ENCODE measurements at places on chromosomes 13 and 19. TPM values are rescaled to one million over a fixed set of nuclear protein-coding genes. Genes with fewer than 3 reads are reported as not detected.

The CERS1 gene
- not detected for total RNA-seq

The SIGLEC12 gene
- total RNA-seq: not detected

The SYNE4 gene
- total RNA-seq: 1.2 TPM

The KLHL1 gene
- not detected for total RNA-seq

DNA sequence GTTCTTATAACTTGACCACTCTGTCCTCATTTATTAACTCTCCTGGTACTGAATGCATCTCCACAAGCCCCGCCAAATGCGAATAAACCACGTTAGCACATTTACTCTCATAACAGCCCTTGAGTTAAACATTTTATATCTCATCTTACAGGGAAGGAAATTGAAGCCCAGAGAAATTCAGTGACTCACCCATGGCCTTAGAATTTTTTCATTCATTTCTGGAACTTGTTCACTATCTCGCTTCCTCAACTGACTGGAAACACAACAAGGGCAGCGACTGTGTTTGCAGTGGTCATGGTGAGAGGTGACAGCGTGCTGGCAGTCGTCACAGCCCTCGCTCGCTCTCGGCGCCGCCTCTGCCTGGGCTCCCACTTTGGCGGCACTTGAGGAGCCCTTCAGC lies 39.5 kb downstream of the SERP2 start:
- no peaks in the 10 kb centered on the region for H3K36me3 ChIP-seq
- H3K4me1 ChIP-seq: peaks cover 7% of the 10 kb centered on the region

DNA sequence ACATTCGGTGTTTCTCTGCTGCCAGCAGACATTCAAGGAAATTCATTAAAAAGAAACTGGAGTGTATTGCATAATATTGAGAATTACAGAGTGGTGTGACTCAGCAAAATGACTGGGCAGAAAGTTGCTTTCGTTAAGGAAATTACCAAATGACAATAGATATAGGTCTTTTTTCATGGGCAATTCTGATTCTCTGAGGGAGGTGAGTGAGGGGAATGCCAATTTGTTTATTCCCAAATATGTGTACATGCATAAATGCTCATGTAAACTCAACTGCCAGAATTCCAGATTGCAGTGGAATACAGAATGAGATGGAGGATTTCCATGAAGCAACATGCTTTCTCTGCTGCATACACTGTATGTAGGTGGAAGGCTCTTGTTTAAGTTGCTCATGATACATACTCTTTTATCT lies 1730.1 kb downstream of the SLITRK5 start:
- no peak overlapping the region for H3K27ac ChIP-seq
- no peak overlapping the region for H3K4me3 ChIP-seq
- H3K4me1 ChIP-seq: no peaks in the 10 kb centered on the region
- no peak for DNase-seq

- no peak overlapping the region for H3K4me3 ChIP-seq
- no peaks in the 10 kb centered on the region for H3K27me3 ChIP-seq
- no peak overlapping the region for H3K27ac ChIP-seq
- no peak for DNase-seq
These were observed 27.6 kb upstream of the MAP3K10 start for GRCh38 chr19:40163541-40164129.

DNA sequence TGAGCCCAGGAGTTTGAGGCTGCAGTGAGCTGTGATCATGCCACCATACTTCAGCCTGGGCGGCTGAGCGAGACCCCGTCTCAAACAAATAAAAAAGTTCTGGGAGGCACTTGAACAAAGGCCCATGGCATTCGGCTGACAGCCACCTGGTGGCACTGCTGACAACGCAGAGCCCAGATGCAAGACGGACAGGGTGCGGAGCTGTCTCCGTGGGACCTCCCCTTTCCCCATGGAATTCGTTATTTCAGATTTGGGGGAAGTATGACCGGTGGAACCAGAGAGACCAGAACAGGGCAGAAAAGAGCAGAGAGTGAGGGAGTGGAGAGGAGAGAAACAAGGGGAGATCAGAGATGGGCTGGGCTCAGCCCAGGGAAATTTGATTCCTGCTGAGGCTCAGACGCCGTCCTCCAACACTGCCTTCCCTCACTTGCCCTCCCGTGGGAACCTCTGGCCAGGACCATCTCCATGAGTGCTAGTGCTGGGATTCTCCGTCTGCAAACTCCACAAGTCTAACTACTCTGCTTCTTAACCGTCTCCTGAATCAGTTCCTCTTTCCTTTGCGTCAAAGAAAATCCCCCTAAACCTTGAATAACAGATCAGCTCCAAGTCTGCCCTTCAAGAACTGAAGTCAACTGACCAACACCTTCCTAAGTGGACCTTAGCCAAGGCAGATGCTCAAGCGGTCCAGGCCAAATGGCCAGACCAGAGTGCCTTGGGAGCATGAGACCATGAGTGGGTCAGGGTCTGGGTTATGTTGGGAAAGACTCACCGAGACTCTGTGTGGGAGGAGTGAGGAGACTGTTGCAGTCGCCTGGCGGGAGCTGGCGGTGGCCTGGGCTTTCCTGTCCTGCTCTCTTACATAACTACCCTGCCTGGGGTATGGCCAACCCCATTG lies 11.9 kb upstream of the ATF5 start:
- no peak overlapping the region for H3K27ac ChIP-seq
- no peaks in the 10 kb centered on the region for H3K4me1 ChIP-seq
- H3K4me3 ChIP-seq: no peak overlapping the region
- H3K27me3 ChIP-seq: no peaks in the 10 kb centered on the region

- H3K36me3 ChIP-seq: no peaks in the 10 kb centered on the region
- H3K4me1 ChIP-seq: no peaks in the 10 kb centered on the region
- H3K27me3 ChIP-seq: no peaks in the 10 kb centered on the region
- H3K27ac ChIP-seq: no peak overlapping the region
These were observed 1.3 kb upstream of the GRK1 start for GRCh38 chr13:113665597-113666328.

DNA sequence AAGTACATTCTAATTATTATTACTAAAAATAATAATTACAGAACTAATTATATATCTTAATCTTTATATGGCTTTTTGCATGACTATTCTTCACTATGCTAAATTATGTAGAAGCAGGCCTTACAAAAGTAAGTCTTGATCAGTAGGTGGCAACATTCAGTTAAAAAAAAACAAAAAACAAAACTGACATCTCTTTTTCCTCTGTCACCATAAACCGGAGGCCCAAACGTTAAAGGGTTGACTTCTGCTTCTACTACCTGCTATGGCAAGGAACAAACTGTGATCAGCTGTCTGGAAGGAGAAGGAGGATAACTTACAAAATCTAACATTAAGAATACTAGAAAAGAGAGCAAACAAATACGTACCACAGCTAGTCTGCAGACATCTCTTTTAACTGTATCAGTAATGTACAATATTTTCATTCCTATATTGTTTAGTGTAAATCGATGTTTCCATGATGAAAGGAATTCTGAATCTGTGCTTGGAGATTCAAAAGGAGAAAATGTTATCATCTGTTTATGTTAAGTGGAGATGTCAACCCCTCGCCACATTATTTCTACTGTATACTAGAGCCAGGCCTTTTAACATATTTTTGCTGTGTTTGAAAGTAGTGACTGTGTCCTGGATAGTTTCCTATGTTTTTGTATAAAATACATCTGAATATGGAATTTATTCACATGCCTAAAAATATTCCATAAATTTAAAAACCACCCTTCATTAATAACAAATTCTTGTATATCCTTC lies 1525.4 kb downstream of the SLITRK1 start:
- DNase-seq: no peak
- H3K4me1 ChIP-seq: no peaks in the 10 kb centered on the region
- no peak overlapping the region for H3K27ac ChIP-seq
- H3K4me3 ChIP-seq: no peak overlapping the region
